Endothelial cell (in vitro differentiated cells): ENCODE measurements at places on chromosomes 3 and 15.

DNA sequence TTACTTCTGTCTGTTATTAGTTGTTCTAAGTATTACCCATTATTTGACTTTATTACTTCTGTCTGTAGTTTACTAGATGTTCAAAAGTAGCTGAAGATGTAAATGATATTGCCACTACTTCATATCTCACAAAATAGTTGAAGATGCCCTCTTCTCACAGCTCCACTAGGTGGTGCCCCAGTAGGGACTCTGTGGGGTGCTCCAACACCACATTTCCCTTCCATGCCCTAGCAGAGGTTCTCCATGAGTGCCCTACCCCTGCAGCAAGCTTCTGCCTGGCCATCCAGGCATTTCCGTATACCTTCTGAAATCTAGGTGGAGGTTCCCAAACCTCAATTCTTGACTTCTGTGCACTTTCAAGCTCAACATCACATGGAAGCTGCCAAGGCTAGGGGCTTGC is 80.8 kb downstream of the KCNH8 start:
- DNase-seq = no peak

DNA sequence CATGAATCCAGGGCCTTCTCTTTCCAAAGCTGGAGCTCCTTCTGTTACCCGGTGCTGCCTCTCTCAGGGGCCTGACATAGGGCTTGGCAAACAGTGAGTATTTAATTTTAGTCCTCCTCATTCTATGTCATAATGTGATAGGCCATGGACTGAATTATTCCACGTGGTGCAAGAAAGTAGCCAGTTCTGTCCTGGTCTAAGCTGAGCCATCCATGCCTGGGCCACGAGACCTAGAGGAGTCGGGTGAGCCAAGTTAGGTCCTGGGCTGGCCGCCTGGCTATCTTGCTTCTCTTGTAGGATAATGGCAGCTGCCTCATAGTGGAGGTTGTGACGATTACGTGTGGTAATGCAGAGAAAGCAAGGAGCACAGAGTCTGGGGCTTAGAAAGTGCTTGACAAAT is 170.6 kb downstream of the FAM43A start:
- no peak for DNase-seq

DNA sequence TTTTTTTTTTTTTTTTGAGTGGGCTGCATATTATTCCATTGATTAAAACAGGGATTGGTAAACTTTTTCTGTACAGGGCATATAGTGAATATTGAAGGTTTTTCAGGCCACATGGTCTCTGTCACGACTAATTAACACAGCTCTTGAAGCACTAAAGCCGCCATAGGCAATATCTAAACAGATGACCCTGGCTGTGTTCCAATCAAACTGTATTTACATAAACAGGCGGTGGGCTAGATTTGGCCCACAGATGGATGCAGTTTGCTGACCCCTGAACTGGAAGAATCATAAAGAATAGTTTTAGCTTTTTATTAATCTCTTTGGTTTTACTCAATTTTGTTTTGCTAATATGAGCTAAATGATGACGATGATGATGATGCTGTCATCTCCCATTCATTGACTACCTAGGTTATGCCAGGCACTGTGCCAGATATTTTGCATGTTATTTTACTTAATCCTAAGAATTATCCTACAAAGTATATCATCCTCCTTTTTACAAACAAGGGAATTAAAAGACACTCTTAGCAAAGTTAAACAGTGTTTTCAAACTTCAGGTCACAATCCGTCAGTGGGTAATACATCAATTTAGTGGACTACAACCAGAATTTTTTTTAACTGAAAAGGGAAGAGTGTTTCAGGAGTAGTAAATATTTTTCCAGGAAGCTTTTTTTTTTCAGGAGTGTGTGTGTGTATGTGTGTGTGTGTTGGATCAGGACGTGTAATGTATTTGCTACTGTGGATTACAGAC is 54.3 kb downstream of the LMCD1 start:
- DNase-seq = no peak

DNA sequence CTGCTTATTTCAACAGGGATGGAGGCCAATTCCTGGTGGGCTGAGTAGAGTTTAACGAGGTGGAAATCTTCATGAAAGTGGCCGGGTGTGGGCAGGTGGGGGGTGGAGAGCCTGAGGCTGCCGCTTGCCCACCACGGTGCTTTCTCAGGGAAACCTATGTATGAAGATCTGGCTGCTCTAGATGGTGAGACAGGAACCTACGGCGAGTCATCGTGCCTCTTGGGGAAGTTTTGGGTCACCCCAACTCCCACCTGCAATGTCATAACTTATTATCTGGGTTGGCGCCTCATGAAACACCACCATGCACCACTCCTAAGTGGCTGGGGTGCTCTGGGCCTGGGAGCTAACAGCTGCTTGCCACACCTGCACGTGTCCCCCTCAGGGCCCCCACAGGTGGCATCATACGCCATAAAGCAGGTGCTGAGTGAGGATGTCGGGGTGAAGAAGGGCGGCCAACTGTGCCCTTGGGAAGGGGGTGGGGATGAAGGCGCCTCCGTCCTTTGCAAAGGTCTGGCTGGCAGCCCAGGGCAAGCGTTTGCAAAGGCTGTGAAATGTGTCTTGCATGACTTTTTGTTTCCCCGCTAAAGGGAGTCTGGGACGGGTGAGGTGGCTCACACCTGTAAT is 27.9 kb upstream of the SNRPA1 start:
- no peak for DNase-seq

- DNase-seq = no peak
Measured at GRCh38 chr15:69529961-69530633, 77.5 kb downstream of the RPLP1 start.

DNA sequence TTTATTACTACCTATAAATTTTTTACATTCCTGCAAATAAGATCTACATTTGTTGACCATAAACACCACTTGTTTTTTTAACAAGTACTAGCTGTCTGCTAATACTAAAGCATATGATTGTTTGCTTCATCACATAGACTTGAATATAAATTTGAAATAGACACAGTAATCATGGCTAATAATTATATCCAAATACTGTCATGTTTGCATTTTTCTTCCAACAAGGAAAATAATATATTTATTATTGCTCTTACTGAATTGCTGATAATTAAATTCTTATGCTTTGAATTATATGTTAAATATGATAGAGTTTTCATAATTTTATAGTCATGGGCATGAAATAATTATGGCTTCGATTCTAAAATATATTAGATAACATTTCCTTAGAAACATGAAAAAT is 40.5 kb downstream of the HDC start:
- DNase-seq = no peak

DNA sequence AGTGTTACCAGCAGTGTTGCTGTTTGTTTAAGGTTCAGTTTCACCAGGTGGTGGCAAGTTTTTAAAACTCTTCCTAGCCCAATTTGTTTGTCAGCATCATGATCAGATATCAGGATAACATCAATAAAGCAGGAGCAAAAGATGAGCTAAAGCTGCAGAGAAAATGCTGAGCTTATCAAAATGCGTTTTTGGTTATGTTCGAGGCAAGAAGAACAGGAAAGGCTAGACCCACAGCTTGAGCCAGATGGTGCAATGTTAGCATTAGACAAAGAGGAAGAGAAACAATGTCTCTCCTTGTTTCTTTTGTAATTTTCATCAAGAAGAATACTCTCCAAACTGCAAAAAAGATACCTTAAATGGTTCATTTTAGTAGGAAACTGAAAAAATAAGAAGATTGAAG is 66.2 kb downstream of the THRB start:
- DNase-seq = no peak

DNA sequence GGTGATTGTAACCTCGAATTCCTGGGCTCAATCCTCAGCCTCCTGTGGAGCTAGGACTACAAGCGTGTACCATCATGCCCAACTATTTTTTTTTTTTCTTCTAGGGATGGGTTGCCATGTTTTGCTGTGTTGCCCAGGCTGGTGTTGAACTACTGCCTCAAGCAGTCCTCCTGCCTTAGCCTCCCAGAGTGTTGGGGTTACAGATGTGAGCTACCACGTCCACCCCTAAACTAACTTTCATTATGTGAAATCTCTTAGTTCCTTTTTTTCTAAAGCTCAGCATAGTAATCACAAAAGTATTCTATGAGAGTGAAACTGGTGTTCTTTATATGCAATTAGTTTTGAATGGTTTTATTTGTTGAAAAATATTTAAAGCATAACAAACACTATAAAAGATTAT is 92.1 kb downstream of the XRN1 start:
- DNase-seq = no peak

DNA sequence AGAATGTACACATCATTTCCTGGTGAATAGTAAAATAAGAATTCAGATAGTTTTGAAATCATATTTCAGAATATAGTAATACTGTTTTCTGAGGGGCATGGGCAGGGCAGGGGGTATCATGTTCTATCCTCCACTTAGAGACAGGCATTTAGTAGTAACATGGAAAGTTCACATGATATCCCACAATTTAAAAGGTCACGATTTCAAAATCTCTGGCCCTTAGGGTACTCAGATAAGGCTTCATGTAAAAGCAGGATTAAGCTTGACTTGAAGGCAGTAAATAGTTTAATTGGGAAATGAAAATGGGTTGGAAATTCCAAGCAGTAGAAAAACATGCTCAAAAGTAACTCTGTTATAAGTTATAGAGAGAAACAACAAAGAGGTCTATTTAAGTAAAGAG is 353.2 kb upstream of the AGTR1 start:
- no peak for DNase-seq

GRCh38 chr3:4753073-4753691 is 226.1 kb upstream of the BHLHE40 start:
- DNase-seq = no peak

- no peak for DNase-seq
Measured at GRCh38 chr3:132032959-132033358, 1.9 kb downstream of the CPNE4 start.

DNA sequence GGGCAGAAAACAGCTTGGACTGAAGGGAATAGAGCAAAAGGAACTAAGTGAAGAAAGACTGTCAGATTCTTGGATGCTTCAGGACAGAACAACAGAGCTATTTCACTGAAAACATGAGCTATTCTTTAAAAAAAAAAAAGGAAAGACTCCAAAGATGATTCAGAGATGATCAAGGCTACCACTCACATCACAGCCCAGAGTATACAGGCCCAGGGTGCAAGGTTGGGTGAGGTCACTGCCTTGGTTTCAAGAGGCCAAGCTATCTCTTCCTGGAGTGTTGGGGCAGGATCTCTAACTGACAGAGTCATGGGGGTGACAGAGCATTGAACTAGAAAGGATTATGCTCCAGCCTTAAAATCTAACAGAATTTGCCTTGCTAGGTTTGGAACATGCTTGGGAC is 118.1 kb downstream of the AGBL1 start:
- DNase-seq = no peak

GRCh38 chr3:158790901-158791589 is 10.8 kb upstream of the MFSD1 start:
- peak; percentile 36 for DNase-seq

- DNase-seq = no peak
Measured at GRCh38 chr3:33202711-33203457, 15.7 kb downstream of the SUSD5 start.

GRCh38 chr15:40238532-40239403 is at the start of gene PAK6:
PAK6 (plus strand) TSS chr15:40239063; CDS start chr15:40264786, 25,723 bp downstream.
- peak; percentile 39 for DNase-seq

DNA sequence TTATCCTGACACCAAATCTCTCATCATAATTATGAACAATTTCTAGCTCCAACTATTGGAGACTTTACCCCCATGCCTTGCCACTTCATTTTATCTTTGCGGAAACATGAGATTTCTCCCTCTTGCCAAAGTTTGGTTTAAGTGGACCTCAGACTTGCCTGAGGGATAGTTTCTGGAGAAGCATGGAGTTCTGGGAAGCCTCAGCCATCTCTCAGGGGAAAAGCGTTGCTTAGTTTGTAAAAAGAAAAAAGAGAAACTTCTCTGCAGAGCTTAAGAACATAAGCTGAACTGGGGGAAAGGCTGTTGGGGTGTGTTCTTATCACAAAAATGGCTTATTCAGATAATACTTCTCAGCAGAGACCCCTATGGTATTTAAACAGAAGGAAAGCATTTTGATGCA is 347.4 kb upstream of the ADAMTS9 start:
- no peak for DNase-seq

GRCh38 chr3:105158286-105158685 is 208.4 kb upstream of the ALCAM start:
- DNase-seq = no peak

DNA sequence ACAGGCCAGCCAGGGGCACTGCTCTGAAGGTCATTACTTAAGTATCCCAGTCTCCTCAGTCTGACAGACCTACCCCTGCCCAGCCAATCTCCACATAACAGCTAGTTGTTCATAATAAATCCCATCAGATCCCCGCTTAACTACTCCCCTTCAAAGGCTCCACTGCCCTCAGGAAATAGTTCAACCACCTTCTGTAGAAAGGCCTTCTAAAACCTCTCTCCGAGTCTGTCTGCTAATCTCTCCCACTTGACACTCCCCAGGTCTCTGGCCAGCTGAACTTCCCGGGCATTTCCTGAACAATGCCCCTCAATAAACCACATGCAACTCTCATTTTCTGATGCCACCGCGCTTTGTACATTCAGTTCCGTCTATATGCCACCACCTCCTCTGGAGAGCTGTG is 6.0 kb downstream of the PRC1 start:
- no peak for DNase-seq

- no peak for DNase-seq
Measured at GRCh38 chr3:45272032-45272810, 46.1 kb upstream of the TMEM158 start.

DNA sequence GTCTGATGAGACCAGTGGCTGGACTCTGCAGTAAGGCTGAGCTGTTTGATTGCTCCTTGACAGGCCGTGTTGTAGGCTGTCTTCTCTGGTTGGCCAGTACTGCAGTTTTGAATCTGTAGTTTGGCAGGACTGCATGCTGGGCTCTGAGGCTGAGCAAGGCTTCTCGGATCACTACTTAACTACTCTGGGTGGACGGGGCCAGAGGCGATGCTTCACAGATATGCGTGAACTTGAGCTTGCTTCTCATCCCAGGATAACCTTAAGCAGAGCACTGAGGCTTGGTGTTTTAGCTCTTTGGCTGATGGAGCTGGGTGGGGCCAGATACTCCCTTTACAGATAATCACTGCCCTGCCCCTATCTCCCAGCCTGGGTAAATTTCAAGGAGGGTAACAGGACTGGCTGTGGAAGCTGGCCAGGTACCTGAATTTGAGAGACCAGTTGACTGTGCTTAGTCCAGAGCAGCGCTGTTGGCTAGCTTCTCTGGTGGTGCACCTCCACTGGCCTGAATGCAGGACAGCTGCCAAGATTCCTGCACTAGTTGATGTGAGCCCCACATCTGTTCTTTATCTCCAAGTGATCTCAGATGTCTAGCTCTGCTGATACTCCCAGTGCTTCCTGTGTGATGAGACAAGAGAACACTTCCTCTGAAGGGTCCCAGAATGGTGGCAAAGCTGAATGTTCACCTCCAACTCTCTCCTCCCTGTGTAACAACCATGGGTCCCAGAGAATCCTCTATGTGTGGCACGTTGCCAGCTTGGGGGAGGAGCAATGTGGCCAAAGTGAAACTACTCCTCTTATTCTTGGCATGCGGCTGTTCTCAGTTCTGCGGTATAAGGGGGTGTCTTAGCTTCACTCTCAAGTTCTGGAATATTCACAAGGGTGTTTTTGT is 37.9 kb downstream of the RPL39L start:
- DNase-seq = no peak
